ENCODE measurements at places on chromosomes 4 and X. TPM values are rescaled to one million over a fixed set of nuclear protein-coding genes. Genes with fewer than 3 reads are reported as not detected.

The ADGRG2 gene
- total RNA-seq = not detected

- DNase-seq = no peak
These were observed 168.4 kb upstream of the NRK start for GRCh38 chrX:105653891-105654290.

DNA sequence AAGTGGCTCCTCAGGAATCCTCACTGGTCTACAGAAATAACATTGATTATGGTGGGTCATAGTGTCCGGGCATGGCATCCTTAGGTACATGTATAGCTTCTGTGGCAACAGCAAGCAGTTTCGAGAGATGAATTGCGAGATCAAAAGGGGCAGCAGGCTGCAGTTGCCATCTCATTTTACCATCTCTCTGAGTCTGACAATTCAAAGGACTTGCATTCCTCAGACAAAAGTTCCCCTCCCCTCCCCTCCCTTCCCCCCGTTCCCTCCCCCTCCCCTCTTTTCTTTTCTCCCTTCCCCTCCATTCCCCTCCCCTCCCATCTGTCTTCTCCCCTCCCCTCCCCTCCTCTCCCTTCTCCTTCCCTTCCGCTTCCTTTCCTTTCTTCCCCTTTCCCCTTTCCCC, 70.2 kb downstream of the MTNR1A start:
- DNase-seq = no peak

DNA sequence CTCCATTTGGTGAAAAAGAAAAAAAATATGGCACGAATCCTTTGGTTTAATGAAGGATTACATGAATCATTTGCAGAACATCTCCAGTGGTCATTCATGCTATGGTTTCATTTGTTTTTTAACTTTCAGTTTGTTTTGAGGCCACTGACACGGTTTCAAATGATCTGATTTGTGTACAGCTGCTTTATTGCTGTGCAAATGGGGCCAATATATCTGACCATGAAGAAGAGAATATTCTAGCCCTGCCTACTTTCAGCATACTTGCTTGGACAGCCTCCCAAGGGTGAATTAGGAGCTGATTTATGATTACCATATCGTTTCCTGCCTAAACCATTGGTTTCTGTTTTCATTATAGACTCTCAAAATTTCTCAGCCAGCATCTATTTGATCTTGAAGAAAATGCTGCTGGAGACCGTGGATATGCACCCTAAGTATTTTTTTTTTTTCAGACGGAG, 30.7 kb downstream of the SPARCL1 start:
- no peak for DNase-seq

- DNase-seq = no peak
These were observed 183.2 kb upstream of the PUDP start for GRCh38 chrX:7330971-7331746.

The FSTL5 gene
- total RNA-seq = under 0.01 TPM

The PNCK gene
- total RNA-seq = not detected

DNA sequence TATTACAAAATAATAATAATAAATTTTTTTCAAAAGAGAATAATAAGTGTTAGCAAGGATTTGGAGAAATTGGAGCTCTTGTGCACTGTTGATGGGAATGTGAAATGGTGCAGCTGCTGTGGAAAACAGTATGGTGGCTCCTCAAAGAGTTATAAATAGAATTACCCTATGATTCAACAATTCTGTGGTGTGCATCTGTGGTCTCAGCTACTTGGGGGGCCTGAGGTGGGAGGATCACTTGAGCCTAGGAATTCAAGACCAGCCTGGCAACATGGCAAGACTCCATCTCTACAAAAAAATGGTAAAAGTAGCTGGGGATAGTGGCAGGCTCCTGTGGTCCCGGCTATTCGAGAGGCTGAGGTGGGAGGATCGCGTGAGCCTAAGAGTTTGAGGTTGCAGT, 19.6 kb downstream of the MND1 start:
- no peak for DNase-seq

GRCh38 chr4:139286186-139286698, 6.2 kb upstream of the MGARP start:
- no peak for DNase-seq

The ATOH1 gene
- total RNA-seq = not detected

DNA sequence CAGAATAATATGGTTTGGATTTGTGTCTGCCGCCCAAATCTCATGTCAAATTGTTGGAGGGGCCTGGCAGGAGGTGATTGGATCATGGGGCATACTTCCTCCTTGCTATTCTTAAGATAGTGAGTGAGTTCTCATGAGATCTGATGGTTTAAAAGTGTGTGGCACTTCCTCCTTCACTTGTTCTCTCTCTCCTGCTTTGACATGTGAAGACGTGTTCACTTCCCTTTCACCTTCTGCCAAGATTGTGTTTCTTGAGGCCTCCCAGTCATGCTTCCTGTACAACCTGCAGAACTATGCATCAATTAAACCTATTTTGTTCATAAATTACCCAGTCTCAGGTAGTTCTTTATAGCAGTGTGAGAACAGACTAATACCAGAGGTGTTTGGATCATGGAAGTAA, 325.7 kb upstream of the GIMD1 start:
- no peak for DNase-seq

DNA sequence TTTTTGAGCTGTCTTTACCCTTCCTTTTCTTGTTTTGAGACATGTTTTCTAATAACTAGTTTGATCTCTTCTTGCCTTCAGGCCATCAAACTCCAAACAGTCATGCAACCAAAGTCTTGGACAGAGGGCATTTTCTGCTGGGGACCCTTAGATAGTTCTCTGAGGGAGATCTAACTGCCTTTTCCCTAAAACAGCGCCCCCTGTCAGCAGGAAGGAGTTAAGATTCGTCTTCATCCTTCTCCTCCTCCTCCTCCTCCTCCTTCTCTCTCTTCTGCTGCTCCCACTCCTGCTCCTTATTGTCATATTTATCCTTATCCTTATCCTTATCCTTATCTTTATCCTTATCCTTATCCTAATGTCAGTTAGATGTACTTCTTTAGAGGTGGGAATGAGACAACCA, 417.2 kb downstream of the TRAM1L1 start:
- DNase-seq = no peak

The F8A2 gene
- total RNA-seq = not detected

The PDE6B gene
- total RNA-seq = 7.5 TPM

The GPR173 gene
- total RNA-seq = 1.7 TPM

The RPS6KA6 gene
- total RNA-seq = 1.4 TPM

GRCh38 chr4:17664755-17665154, 50.3 kb downstream of the MED28 start:
- DNase-seq = peak; percentile 42

GRCh38 chr4:152515678-152516077, 20.2 kb downstream of the FBXW7 start:
- no peak for DNase-seq

The PLA2G12A gene
- 49.2 TPM for total RNA-seq

DNA sequence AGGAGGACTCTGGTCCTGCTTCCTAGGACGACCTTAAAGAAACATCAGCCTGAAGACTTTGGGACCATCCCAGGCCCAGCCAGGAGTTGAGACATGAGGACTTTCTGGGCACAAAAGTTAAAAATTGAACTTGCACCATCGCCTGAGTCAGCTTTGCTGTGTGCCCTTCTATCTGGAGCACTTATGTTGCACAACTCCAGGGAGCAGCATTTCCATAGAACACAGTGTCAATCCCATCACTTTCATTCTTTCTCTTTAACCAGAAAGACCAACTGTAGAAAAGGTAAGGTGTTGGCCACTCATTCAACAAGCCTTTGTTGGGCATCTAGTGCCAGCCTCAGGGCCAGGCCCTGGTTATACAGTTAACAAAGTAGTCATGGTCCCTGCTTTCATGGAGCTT, 8.6 kb upstream of the CLDN24 start:
- no peak for DNase-seq

DNA sequence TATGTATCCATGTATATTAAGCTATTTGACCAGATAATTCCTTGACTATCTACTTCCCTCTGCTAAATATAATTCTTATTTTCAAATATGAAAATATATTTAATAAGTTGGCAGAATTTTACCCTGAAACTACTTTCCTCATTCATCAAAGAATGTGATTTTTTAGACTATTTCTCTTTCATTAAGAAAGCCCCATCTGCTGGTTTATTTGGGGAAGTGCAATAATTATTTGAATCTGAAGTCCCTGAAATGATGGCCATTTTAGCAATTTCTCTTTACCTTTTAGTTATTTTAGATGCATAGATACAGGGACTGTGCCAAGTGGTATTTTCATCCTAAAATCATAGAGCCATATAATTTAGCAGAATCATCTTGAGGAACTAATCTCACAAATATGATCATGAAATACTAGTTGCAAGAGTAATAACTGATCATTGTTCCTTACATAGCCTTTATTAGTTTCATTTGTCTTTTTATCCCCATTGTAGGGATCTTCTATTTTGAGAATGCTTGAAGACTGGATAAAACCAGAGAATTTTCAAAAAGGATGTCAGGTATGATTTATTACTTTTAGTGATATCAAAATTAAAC, 39.0 kb downstream of the ENPEP start:
- DNase-seq = peak; percentile 62

DNA sequence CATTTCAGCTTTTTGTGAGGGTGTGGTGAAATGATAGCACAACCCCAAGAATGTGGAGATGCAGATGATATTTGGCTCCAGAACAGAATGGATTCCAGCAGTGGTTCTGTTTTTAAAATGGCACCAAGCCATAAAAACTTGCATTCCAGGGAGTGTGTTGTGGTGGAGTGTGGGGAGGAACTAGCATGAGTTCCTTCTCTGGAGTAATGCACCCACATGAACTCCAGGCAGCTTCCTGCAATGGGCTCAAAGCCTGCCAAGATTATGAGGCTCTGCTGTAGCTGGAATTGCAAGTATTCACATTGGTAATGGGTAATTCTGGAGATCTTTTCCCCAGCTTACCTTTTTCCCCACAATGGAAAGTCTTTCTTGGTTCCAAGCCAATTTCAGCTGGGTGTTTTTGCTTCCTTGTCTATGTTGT, 161.4 kb downstream of the RAB28 start:
- DNase-seq = no peak

DNA sequence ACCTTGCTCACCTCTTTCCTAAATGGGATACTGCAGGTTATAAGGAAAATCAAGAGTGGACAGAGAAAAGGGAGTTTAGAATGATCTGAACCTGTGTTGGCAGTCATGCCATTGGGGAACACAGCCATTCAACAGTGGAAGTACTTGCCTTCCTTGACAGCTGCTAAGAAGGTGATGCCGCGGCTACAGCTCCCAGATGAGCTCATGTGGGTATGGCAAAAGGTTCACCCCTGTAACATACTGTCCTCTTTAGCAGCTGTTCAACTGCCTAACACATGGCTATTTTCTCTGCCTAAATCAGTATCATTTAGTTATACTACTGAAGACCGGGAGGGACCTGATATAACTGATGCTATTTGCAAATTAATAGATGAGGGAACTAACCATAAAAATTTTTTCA, 76.8 kb downstream of the DCHS2 start:
- DNase-seq = no peak

The HSD17B13 gene
- not detected for total RNA-seq

The TBL1X gene
- 19.6 TPM for total RNA-seq

The RHOXF2B gene
- total RNA-seq = not detected

- DNase-seq = no peak
These were observed 1674.0 kb upstream of the PCDH7 start for GRCh38 chr4:29046186-29046585.

DNA sequence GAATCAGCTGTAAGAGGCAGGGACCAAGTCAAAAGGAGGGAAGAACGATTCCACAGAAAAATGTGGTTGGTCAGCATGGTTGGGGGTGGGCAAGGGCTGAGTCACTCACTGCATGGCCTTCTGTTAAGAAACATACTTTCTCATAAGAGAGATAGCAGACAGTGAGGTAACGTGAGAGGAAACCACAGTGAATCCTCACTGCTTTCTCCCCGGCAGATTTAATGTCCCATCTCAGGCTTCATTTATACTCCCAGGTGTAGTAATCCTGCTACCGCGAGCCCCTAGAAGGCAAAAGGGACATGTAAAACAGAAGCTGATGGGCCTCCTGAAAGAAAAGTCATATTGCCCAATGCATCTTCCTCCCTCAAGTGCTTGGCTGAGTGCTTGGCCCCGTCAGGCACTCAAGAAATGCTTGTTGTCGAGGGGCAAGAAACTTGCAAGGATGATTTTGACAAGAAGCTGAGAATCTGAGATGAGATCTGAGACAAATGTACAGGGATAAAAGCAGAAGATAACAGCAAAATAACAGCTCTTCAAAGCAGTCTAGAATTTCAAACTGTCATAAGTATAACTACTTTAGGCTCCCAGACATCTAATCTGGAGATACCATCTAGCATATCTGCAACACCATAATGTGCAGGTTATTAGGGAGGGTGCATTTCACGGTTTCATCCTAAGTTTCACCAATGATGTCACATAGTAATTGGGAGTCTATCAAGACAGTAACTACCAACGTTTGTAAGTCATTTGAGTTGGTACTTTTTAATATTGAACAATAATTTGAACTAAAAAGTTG, 40.2 kb downstream of the SH3KBP1 start:
- DNase-seq = peak; percentile 40

DNA sequence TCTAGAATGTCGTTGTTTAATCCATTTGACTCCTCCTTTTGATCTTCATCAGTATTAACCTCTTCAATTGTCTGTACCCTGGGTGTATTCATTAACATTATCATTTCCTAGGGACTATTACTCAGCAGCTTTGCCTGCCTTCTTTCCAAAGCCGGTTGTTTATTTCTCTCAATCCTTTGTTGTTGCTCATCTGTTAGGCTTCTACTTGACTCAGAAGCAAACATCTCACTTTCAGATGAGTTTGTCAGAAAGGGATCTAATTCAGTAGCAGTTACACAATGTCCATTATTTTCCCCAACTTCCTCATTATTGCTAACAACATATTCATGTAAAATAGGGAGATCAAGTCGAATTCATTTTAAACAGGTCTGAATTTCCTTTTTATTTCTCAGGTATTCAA, 22.1 kb upstream of the HSD17B10 start:
- DNase-seq = no peak

DNA sequence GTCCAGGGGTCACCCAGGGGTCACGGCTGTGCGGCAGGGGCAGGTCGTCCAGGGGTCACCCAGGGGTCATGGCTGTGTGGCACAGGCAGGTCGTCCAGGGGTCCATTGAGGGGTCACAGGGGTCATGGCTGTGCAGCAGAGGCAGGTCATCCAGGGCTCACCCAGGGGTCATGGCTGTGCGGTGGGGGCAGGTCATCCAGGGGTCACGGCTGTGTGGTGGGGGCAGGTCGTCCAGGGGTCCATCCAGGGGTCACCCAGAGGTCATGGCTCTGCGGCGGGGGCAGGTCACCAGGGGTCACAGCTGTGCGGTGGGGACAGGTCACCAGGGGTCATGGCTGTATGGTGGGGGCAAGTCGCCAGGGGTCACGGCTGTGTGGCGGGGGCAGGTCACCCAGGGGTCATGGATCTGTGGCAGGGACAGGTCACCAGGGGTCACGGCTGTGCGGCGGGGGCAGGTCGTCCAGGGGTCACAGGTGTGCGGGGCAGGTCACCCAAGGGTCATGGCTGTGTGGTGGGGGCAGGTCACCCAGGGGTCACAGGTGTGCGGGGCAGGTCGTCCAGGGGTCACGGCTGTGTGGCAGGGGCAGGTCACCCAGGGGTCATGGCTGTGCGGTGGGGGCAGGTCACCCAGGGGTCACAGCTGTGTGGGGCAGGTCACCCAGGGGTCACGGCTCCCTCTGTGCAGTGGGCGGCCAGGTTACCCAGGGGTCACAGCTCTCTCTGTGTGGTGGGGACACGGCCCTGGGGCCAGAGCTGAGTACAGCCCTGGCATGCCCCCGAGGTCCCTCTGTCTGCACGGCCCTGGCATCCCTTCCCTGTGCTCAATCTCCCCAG, 16.0 kb downstream of the ATP5ME start:
- DNase-seq = no peak

Data from dermis blood vessel endothelial cell (primary cell).